Lung microvascular endothelial cell (primary cell): ENCODE measurements at places on chromosomes 7 and 10. TPM values are rescaled to one million over a fixed set of nuclear protein-coding genes. Genes with fewer than 3 reads are reported as not detected.

Gene DLX5
- not detected in 2 replicates for total RNA-seq

Gene DNAJB9
- 24.8 and 53.8 TPM in 2 replicates for total RNA-seq

Gene FBXL13
- 0.20 and 0.44 TPM in 2 replicates for total RNA-seq

Gene LRRC18
- total RNA-seq: not detected in 2 replicates

Gene KCP
- total RNA-seq: not detected in 2 replicates

Gene EZH2
- 4.8 and 8.3 TPM in 2 replicates for total RNA-seq

- no peak for DNase-seq
These were observed 579.4 kb downstream of the GATA3 start for GRCh38 chr10:8633909-8634308.

DNA sequence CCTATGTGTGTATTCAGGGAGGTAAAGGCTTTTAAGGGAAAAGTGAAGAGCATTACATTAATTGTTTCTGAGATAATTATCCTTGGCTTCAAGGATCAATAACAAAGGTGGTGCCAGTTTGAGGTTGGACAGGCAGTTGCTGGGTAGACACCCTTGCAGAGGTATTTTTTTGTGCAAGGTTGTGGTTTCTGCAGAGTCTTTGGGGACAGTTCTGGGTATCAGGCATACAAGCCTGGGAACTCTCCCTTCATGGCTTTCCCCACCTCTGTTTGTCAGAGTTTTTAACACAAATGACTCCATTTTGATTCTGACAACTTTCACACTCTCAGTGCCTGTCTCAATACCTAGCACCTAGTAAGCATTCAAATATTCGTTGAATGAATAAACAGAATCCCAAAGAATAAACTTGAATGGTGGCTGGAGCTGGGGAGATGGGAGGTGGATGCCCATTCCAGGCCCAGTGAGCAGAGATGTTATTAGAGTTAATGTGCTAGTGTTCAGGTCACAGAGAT is 7.4 kb upstream of the OSBPL3 start:
- no peak for DNase-seq

DNA sequence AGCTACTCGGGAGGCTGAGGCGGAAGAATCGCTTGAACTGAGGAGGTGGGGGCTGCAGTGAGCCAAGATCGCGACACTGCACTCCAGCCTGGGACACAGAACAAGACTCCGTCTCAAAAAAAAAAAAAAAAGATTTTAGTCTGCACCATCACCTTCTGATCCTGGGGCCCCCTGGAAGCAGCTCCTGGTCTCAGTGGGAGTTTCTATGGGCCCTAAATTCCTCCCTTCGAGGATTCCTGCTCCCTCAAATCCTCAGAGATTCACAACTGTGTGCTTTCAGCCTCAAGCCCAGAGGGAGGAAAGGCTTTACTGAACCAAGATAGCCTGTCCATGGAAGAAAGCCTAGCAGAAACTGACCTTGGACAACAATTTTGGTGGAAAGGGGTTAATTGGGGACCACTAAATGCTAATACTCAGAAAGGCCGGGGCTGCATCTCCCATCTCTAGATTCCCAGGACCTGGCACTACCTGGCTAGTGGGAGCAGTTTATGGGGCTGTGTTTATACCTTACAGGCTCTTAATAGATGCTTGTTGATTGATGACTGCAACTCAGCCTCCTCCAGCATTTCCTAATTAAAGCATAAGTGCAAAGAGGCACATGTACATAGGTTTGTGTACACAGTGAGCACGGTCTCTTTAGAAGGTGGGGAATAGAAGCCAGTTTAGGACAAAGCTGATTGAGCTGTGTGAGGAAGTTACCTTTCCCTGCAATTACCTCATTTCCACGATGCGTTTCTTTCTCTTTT is 9.2 kb upstream of the FGFR2 start:
- no peak for DNase-seq

- no peak for DNase-seq
These were observed 21.3 kb downstream of the TBC1D12 start for GRCh38 chr10:94423627-94424026.

DNA sequence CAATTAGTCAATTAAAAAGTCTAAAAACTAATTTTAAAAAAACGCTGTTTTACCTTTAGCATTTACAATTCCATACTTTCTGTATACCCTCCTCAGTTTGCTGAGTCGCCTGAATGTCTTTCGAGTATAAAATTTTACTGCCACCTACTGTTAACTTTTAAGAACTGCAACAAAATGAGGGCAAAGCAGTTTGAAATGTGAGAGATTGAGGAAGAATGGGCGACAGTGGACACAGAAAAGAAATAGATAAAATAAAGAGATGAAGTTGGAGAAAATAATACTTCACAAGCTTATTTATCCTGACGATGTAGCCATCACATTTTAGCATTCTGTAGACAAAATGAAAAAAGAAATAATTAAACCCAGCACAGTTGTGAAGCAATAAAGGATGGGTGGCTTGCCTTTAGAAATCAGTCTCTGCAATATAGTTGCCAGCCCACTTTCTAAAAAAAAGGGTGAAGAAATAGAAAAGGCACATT is 110.8 kb upstream of the PTN start:
- DNase-seq: peak; percentile 45

DNA sequence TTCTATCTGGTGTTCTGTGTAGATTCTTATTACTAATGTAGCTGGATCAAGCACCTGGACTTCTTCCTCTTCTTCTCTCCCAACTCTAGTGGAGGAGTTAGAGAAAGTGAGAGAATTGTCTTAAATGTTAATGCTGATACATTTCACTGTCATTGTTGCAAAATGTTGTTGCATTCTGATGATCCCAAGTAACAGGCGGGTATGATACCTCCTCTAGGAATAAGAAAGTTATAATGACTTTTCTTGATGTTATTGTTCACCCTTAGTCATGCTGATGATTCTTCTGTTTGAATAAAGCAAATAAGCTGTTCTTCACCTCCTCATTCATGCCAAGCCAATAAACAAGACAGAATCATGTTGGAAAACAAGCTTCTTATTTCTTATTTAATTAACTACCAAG is 9.1 kb downstream of the CHRM2 start:
- DNase-seq: no peak

DNA sequence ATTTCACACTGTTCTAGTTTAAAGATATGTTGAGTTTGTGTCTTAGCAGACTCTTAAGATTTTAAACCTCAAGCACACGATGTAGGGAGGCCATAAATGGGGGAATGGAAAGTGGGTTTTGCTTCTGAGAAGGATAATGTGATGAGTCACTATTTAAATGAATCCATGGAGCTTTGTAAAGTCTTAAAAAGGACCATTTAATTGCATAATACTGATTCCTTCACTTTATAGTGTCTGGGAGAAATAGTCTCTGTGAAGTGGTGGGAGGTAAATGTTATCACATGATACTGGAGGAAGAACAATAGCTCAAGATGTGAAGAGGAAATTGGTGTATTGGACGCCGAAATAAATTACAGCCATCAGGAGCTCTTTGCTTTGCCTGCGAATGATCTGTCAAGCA is 84.0 kb upstream of the MYO3A start:
- no peak for DNase-seq

- DNase-seq: peak; percentile 87
These were observed 127.7 kb downstream of the JAZF1 start for GRCh38 chr7:28052933-28053332.

- no peak for DNase-seq
These were observed 30.4 kb upstream of the OTUD1 start for GRCh38 chr10:23408330-23408976.
